ENCODE measurements at places on chromosomes 1 and 21.

DNA sequence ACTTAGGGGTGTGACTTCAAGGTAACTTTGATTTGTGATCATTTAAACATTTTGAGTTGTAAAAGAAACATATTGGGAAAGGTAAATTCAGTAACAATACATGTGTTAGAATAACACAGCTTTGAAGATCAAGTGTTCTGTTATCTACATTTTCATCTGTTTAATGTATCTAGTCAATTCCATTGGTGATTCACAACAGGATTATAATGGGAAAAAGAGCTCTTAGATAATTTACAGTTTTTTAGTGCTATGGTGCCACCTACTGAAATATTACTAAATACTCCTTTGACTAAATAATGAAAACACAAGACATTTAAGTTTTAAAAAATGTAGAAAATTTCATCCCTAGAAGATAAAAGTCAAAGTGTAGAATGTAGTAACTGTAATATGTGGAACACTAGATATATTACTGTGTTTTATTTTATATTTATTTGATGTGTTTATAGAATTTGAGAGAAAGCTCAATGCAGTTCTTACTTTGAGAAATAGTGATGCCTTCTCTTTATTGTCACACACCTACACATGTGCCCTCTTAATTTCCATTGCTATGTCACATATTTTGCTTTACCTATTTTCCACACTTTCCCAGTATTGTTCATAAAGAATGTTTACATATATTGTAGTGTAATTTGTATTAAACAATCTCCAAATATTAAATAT, 47.4 kb downstream of the PTPRC start:
- DNase-seq: no peak

- no peak for DNase-seq
Measured at GRCh38 chr1:116323491-116323890, 49.6 kb upstream of the ATP1A1 start.

GRCh38 chr1:94315552-94316116, 78.2 kb upstream of the ARHGAP29 start:
- DNase-seq: no peak

DNA sequence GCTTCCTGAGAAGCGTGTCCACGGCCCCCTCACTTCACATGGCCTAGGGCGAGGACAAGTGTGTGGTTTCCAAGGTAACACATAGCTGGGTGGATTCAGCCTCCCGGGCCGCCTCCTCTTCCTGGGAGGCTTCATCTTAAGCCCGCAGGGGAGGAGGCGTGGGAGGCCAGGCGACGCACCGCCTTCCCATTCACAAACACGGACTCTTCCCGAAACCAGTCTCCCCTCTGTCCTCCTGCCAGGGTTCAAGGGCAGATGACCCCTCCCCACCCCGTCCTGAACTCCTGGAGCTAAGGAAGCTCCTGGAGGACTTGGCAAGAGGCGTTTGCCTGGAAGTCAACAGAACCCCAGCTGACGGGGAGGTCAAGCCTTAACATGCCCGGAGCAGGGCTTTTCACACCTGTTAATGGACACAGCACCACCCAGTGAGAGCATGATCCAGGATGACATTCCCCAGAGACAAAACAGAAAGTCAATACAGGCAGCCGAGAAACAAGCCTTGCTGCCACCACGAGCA, 56.7 kb downstream of the KCNN3 start:
- no peak for DNase-seq

- DNase-seq: no peak
Measured at GRCh38 chr1:28577738-28578536, 14.1 kb upstream of the RAB42 start.

DNA sequence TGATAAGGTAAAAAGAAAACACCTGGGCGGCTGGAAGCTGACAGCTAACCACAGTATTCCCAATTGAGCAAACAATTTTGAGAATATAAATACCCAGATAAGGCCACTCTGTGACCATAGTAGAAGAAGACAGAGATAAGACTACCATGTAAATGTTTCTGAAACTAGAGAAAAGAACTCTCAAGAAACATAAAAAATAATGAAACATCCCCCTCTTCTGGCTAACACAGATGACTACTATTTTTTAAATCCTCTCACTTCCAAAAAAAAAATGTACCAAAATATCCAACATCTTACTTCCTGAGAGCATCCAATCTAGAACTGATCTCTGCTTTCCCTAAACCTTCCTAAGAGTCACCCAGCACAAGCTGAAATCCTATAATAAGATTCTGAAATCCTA, 125.9 kb downstream of the HFM1 start:
- no peak for DNase-seq

DNA sequence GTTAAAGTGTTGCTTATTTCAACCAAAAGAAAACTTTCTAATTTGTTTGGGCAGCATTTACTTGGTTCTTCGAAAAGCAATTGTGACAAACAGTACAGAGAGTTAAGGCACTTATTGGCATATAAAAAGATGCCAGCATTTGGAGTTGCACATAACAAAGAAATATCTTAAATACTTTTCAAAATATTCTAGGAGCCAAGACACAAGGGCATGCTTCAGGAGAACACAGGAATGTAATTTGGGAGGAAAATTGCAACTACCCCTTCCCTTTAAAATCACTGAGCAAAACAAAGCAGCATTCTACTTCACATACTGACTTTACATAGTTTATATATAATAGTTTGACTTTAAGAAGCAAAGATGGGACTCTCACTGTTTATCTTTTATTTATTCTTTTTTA, 4.6 kb upstream of the TIE1 start:
- DNase-seq: no peak

DNA sequence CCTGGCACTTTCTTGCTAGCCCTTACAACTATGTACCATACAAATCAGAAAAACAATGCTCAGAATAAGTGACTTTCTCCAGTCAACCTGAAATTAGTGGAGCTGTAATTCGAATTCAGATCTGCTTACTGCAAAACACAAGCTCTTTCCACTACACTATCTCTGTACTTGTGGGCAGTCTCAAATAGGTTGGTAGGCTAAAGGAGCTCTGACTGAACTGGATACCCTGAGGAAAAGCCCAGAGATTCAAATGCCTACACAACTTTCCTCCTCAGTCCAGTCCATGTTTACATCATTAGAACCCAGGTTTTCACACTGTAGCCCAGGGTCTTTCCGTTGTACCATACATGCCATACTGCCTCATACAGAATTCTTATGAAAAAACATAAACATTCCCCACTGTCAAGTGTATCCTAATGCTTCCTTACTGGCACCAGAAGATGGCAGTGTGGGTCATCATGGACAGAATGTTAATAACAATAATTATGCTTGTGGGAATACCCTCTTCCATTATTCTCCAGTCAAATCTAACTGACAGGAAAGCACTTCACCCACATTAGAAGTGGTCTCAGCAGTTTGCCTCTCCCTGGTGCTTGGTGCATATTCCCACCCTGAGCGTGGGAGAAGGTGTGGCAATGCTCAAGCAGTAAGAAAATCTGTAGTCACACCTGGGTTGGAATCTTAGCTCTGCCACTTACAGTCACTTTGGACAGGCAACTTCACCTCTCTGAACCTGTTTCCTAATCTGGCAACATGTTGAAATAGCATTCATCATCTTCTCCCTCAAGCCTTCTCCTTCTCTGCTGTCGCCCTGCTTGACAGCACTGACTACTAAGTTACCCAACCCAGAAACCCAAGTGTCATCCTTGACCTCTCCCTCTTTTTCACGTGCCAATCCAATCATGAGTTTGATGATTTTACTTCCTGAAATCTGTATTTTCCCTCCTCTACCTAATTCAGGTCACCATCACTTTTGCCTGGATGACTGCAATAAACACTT, 14.4 kb upstream of the ZFYVE9 start:
- DNase-seq: peak; percentile 45

GRCh38 chr21:20440338-20440737, 557.9 kb upstream of the NCAM2 start:
- DNase-seq: no peak

DNA sequence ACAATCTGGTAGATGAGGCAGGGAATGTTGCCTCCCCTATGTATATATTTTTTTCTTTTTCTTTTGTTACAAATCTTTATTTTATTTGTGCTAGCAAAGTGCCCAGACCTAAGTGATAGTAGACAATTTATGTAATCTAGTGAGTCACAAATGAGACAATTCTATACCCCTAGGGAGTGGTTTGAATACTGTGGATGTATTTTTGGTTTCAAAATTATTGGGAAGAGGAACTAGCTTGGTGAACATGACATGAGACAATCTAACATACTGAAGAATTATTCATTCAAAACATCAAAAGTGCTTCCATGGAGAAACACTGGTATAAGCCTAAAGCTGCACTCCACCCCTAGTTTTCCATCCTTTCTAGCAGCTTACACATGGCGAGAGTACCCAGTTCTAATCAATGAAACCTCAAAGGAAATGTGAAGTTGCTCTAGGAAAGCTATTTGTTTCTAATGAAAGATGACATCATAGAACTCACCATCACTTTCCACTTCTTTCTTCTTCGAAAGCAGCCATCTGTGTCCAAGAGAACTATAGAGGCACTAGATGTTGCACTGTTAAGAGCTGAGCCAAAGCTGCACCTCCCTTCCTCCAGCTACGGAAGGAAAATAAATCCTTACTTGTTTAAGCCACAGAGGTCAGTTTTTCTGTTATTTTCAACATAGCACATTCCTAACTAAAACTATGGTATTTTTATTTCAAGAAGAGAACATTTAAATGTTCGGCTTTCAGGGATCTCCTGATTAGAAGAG, 764.6 kb downstream of the LTN1 start:
- no peak for DNase-seq

DNA sequence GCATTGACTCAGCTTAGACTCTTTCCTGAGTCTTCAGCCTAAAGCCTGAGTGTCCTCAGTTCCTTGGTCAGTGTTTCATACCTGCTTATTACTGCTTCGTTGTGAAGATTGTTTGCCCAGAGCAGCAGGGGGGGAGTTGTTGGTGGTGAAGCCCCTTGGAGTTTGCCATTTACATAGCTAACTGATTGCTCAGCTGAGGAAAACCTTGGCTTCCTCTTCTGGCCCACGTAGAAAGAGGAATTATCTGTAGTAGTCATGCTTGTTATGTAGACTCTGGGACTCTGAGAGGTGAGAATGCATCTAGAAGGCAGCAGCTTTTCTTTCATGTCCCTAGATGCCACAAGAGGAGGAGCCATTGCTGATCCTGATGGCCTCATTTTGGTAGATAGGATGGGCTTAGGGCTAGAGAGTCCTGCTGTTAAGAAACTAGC, 125.9 kb downstream of the MAST2 start:
- DNase-seq: no peak

DNA sequence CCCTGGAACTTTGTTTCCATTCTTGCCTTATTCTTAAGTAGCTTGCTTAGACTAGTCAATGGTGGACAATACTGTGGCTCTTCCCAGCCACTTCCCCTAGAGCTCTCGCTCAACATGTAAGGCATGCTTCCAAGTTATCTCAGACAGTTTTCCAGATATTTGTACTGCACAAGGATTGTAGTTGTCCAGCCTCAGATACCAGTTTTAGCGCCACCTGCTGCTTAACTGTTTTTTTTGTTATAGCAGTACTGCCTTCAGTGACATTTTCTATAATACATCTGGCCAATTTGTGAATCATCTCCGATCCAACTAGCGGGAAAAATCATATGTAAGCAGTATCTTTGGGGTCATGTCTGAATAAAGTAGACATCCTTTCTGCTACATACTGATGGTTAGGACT, 346.7 kb upstream of the ADGRL4 start:
- DNase-seq: no peak

DNA sequence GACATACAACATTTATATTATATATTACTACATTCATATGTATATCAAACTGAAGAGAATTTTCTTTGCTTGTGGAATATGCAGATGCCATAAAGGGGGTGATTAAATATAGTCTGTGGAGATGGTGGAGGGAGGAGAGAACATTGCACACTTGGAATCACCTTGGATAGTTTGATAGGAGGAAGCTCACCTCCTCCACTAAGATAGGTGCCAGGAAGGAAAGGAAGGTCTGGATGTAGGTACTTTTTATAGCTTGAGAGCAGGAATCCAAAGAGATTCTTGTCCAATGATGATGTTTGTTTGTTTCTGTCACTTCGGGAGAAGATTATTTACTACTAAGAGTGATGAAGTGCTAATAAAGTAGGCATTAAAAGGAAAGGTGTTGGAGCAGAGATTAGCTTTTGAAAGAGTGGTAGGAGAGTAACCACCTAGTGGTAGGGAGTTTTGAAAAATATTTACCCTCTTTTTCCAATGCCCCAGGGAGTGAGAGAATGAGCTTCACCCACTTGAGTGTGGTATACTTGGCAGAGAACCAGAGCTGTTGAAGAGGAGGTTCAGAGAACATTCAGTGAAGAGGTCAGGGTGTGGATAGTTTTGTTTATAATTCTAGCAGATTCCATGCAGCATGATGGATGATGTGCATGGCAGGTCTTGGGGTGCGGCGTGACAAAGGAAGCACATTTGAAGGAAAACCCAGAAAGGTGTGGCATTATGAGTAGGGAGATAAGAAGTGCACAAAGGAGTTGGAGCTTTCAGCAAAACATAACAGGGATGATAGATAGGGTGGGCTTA, 145.0 kb downstream of the PATJ start:
- DNase-seq: no peak

DNA sequence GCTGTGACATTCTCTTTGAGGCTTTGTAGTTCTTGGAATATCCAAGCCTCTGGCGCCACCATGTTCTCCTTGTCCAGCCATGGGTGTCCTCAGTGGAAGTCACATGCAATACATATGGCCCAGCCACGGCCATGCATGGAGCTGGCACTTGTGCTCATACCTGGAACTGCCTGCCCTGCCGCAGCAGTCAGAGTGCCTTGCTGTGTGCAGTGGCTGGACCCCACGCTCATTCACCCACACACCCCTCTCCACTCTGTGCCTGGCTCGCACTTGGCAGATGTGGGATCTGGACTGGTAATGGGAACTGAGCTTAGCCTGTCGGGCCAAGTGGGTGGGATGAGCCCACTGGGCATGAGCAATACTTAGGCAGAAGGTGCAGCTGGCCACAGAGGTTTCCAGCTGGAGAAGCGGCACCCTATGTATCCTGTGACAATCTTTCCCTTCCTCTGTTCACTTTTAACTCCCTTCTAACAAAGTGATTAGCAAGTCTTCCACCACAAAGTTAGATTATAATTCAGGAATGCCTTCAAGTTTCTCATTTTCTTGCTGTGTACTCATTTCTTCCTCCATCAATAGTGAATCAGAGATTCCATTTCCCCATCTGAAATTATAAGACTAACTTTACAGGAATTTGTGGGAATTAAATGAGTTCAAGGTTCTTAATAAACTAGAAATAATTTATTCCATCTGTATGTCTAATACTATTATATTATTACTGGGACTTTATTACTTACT, 351.6 kb upstream of the NCAM2 start:
- no peak for DNase-seq

DNA sequence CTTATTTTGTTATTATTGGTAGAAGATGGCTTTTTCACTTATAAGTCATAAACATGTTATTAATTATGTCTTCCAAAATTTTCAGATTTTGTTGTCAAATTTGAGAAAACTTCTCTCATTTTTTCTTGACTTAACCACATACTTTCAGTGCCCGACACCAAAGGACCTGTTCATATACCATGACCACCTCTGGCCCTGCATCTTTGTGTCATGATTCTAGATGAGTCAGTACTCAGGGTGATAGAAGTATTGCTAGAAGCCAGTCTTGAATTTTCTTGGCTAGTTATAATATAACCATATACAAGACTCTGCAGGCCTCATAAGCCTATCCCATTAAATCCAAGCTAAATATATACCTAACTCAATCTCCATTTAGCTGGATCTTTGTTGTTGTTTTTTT, 35.4 kb upstream of the DPH5 start:
- no peak for DNase-seq

Data from CD4-positive, alpha-beta T cell treated with Interleukin-10 for 1 hour (primary cell).